B cell (primary cell): ENCODE measurements at places on chromosomes 1 and 21. TPM values are rescaled to one million over a fixed set of nuclear protein-coding genes. Genes with fewer than 3 reads are reported as not detected.

GRCh38 chr1:181595234-181595633 is 111.9 kb downstream of the CACNA1E start:
- no peak for DNase-seq

DNA sequence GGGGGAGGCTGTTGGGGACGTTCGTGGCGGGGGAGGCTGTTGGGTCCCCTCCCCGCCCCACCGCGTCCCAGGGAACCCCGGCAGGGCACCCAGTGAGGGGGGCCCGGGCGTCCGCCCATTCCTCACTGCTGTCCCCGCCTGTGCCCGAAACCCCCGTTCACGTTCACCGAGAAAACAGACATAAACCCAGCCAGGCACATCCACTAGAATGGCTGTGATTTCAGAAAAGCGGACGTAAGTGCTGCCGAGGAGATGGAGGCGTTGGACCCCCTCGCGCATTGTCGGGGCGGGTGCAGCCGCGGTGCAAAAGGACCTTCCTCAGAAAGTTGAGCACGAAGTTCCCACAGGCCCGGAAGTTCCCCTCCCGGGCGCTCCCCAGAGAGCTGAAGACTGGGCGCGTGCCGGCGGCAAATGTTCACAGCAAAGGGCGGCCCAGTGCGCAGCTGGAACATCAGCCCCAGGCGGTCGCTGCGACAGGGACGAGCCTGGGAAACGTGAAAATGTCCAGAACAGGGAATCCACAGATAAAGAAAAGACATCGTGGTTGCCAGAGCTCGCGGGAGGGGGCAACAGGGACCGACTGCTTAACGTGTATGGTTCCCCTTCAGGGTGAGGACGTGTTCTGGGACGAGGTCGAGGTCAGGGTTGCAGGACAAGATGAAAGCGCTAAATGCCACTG is 18.5 kb upstream of the SAMD11 start:
- DNase-seq: peak; percentile 77

DNA sequence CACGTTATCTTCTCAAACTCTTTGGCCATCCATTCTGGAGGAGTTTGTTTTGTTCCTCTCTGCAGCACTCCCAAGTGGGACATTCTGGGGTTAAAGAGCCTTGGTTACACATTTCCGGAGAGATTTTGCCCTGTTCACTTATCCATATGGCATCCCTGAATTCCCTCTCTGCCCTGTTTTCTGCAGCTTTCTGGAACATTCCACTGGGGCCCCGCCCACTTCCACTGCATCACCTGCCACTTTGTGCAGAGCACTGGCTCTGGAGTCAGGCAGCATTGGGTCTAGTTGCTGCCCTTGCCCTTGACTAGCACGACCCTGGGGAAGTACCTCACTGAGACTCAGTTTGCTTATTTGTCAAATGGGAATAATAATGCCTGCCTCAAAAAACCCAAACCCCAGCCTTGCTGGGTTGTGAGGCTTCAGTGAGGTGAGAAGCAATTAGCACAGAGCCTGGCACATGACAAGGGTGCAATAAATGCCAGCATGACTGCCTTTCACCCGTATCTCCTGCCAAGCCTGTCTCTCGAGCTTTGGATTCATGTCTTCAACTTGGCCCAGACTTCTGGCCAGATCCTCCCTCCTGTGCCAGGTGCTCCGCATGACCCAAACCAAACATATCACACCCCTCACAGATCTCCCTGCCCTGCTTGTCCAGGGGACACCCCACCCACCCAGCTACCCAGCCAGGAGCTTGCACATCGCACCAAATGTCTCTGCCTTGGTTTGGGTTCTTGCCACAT is 38.3 kb downstream of the IL6R start:
- DNase-seq: no peak

GRCh38 chr1:110243574-110243973 is 33.5 kb downstream of the KCNC4 start:
- DNase-seq: peak; percentile 78

DNA sequence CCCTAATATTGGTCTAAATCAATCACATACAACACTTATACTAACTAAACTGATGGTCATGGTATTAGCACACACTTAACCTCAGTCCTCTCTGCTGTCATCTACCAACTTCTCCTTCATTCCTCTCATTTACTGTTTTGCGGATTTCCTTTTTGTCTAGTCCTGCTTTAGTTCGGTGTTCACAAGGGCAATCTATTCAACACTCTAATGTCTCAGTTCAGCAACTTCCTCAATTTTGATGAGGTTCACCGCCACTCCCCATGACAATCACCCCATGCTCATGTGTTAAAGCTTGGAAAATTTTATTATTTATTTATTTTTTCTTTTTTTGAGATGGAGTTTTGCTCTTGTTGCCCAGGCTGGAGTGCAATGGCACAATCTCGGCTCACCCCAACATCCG is 301.1 kb downstream of the PTPRC start:
- DNase-seq: no peak

Gene SYT14
- not detected in 2 replicates for polyA plus RNA-seq

DNA sequence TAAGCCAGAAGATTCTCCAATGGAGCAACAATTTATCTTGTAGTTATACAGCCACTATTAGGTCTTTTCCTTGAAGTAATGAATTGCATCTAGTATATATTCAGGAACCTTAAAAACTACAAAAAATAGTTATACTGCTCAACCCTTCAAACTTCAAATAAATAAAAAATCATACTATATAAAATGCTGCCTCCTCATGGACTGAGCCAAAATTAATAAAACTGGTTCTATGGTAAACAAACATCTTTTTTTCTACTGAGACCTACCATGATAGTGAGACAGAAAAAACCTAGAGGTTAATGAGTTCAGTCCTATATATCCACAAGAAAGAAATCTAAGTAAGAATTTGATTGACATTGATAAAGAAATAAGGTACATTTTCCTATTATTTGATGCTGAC is 67.7 kb downstream of the GPATCH2 start:
- no peak for DNase-seq

Gene SLC45A1
- polyA plus RNA-seq: 0.22 and 0.64 TPM in 2 replicates

DNA sequence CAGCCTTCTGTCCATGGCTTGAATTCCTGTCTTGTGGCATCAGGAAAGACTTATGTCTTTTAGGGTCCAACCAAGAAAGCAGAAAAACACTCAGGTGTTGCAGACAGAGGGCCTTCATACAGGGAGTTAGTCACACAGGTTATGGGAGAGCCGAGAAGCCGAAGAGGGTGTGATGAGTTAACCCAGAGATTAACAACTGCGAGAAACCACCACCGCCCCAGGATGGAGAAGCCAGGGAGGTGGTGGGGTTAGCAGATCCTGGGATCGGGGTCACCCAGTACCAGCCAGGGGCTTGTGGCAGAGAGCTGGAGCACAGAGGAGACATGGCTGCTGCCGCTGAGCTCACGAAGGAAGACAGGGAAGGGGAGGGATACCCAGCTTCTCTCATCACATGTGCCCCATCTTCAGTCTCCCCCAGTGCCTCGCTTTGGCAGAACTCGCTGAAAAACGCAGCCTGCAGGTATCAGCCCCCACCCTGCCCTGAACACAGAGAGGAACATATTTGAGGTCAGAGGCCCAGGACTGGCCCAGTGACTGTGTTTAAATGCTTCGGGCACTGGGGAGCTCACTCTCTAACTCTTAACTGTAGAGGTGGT is 58.7 kb downstream of the RUNX3 start:
- DNase-seq: no peak

- DNase-seq: no peak
These were observed 1.6 kb downstream of the SOX13 start for GRCh38 chr1:204074274-204075138.

Gene LCE3E
- not detected in 2 replicates for polyA plus RNA-seq

DNA sequence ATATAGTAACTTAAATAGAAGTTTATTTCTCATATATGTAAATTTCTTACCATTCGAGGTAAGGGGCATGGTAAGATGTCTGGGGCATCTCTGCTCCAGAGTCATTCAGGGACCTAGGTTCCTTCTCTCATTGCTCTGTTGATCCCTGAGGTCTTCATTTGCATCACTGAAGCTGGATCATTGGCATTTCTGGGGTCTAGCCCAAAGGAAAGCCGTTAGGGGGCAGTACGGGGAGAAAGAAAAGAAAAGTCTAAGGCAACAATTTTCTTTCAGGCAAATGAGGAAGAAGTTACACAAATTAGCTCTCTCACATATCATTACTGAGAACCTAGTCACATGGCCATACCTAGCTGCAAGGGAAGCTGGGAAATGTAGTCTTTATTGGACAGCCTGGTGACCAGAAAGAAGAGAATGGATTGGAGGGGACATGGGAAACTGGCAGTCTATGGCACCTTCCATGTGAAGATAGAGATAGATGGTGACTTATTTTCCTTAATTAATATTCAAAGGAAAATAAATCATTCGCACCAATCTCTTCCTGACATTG is 10.2 kb upstream of the SUSD4 start:
- no peak for DNase-seq

Gene ANKRD35
- polyA plus RNA-seq: 0.04 TPM in 1 of 2 replicates, not detected in the other

Gene CELA2A
- polyA plus RNA-seq: 0.16 TPM in 1 of 2 replicates, not detected in the other

Gene ATP6V0B
- 198 and 317 TPM in 2 replicates for polyA plus RNA-seq

Gene CRYAA
- not detected in 2 replicates for polyA plus RNA-seq

DNA sequence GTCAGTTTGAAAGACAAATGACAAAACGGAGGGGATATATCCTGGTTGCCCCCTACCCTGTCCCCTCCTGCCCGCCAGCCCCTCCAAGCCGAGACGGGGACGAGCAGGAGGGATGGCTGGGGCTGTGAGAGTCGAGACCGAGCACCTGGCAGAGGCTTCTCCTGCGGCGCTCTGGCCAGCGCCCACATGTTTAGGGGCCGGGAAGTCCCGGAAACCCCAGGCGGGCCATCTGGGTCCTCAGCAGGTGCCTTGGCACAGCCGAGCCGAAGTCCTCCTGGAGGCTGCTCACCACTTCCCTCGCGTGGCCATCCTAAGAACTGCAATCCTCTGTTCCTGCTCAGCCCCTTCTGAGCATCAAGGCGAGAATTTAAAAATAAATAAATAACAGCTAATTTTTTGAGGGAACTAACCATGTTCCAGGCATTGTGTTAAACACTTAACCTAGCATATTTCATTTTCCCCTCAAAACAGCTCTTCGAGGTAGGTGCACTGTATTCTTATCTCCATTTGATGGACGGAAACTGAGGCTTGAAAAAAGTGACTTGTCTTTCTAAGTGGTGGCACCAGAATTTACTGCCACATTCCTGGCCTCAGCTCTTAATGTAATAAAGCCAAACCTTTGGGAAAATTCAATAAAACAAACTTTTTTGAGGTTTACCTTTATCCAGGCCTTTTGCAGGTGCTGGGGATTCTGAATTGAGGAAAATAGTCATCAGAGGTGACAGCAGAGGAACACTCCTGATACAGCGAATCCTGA is 3.5 kb upstream of the RIMS3 start:
- peak; percentile 90 for DNase-seq

GRCh38 chr21:32335601-32336575 is 37.2 kb downstream of the MRAP start:
- DNase-seq: no peak

DNA sequence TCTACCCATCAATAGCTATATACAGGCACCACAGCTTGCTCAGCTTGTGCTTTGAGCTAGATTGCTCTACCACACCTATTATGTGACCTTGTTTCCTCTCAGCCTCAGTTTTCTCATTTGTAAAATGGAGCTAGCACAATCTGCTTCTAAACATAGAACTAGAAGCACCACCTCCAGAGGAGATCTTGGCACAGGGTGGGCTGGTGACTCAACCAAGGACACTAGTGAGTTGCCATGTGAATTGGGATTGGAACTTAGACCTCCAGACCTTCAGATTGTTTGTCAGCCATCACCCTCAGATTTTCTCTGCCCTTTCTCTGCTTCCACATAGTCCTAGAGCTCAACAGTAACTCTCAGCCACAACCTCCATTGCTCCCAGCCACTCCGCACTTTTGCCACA is 3.0 kb upstream of the MACO1 start:
- no peak for DNase-seq

DNA sequence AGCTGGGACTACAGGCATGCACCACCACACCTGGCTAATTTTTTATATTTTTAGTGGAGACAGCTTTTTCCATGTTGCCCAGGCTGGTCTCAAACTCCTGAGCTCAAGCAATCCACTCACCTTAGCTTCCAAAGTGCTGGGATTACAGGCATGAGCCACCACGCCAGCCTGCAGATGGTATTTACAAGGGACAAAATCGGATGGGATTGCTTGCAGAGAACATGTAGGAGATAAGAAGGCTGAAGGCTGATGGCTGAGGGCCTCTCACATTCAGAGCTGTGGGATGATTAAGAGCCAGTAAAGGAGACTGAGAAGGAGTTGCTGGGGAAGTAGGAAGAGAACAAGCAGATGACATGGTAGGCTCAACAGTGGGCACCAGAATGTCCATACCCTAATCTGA is 24.0 kb upstream of the QSOX1 start:
- no peak for DNase-seq

Gene AJAP1
- polyA plus RNA-seq: not detected in 2 replicates

GRCh38 chr1:30966690-30967369 is 58.3 kb upstream of the SDC3 start:
- no peak for DNase-seq

DNA sequence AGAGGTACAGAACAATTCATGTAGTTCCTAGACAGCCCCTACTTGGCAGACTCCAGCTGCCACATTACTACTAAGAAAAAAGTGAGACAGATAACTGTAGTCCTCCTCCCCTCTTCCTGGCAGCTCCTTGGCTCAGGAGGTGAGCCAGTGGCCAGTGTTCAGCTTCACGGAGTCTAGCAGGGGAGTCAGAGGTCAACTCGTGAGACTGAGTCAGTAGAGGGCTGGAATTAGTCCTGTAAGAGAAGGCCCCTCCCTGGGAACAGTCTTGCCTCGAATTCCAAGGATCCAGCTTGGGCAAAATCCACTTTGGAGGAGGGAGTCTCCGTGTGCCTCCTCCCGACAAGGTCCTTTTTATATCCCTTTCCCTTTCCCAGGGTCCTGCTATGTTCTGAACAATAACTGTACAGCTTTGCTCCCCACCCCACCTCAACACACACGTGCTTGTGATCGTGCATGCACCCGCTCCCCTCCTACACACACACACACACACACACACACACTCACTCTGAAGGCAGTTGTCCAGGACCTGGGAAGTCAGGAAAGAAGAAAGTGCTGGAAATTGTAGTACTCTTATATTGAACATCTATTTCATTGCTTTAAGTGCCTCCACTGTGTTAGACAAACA is 22.5 kb upstream of the SLC27A3 start:
- DNase-seq: no peak

Gene SELP
- polyA plus RNA-seq: 1.9 and 2.7 TPM in 2 replicates

DNA sequence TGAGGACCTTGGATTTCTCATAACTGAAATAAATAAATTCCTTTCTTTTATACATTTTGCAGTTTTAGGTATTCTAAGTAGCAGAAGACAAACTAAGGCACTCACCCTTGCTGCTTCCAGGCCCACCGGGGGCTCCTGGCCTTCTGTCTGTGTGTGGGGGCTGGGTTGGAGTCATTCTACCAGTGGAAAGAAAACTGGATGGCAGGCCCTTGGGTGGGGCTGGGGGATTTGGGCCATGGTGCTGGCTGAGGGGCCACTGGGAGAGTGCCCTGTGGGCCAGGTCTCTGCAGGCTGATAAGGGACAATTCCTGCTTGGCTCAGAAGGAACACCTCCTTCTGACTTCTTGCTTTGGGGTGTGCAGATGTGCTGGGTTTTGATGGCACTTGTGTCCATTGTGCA is 54.0 kb upstream of the CSF3R start:
- DNase-seq: no peak
